AML-193 (cell line): ENCODE measurements at places on chromosomes 6 and 20.

DNA sequence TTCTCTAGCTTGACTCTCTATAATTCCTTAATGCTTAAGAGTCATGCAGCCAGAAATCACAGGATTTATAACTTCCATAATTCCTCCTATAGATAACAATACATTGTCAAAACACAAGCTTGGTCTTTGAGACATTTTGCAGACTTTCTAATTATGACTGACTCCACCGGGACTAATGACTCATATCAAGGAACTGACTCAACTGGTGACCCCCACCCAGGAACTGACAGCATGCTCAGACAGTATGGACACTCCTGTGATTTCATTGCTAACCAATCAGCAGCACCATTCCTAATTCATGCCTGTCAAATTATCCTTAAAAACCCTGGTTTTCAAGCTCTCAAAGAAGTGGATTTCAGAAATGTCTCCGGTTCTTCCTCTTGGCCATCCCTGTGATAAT lies 670.5 kb upstream of the IMPG1 start:
- no peak for DNase-seq

- no peak for DNase-seq
Observed at GRCh38 chr6:42796171-42796570, 14.3 kb downstream of the BICRAL start.

DNA sequence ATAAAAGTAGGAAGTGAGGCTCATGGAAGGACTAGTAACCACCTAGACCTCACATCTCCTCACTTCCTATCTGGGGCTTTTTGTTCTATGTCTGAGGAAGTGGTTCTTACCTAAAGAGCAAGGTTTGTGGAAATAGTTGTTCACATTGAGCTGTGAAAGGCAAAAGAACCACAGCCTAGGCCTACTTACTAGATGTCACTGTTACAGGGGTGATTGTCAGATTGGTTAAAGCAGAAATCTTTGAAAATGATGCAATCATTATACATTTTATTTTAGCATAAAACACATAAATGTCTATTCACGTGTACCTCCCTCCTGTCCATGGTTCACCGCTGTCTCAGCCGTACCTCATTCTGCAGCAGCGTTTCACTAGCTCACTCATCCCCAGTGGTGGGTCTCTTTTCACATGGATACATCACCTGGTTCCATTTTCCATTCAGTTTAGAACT lies 268.8 kb downstream of the TMEM242 start:
- DNase-seq: peak; percentile 90

GRCh38 chr6:3247255-3248146 lies 11.2 kb upstream of the PSMG4 start:
- no peak for DNase-seq

GRCh38 chr6:51105357-51105756 lies 286.7 kb downstream of the TFAP2B start:
- DNase-seq: no peak

DNA sequence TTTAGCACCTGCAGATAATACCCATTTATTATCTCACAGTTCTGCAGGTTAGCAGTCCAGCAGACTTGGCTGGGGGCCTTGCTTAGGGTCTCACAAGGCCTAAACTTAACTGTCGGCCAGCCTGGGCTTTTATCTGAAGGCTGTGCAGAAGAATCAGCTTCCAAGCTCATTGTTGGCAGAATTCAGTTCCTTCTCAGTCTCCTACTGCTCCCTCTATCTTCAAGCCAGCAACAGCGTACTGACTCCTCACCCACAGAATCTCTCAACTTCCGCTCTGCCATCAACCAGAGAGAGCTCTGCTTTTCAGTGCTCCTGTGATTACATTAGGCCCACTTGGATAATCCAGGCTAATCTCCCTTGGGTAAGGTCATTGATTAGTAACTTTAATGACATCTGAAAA lies 30.2 kb upstream of the NHSL1 start:
- DNase-seq: no peak

GRCh38 chr20:59568509-59569024 lies 35.8 kb upstream of the PHACTR3 start:
- DNase-seq: no peak

DNA sequence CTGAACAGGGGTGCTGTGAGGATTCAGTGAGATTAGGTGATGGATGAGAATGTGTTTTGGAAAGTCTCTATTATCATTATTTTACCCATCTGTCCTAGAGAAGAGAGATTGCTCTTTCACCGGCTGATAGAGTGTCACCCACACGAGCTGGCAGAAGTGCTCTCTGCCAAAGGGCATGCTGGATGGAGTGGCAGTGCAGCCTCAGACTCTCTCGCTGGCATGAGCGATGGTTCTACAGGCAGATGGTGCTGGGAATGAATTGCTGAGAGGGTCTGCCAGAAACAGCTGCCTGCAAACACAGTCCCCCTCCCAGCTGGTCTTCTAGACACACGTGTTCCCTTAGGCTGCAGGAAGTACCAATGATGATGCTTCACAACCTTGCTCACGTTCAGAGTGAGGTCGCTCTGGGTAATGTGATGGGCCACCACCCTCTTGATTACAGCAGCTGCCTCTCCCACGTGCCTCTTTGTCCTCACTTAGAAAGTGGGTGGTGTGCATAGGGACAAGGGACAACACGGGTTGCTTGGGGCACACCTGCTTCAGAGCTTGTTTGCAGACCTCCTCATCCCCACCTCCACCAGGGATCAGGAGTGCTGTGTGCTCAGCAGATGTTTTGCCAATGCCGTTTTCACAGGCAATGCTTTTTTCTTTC lies 84.7 kb downstream of the FOXA2 start:
- no peak for DNase-seq

DNA sequence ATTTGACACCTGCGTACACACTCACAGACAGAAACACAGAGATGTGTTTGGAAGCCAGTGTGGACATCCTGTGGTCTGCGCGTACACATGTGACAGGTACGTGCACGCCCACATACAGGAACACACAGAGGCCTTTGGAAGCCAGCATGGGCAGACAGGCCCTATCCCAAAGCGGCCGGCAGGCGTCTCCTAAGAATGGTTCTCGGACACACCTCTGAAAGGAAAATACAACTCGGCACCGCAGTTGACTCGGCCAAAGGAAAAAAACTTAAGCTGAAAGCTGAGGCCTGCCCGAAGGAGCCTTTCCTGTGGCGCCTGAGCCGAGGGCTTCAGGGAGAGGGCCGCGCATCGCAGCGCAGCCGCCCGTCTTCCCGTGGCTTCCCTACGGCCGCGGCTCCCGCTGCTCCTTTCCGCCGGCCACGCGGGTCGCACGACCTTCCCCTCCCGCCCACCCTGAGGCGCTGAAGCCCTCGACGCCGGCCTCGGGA lies 1.4 kb upstream of the CEP43 start:
- DNase-seq: peak; percentile 89

DNA sequence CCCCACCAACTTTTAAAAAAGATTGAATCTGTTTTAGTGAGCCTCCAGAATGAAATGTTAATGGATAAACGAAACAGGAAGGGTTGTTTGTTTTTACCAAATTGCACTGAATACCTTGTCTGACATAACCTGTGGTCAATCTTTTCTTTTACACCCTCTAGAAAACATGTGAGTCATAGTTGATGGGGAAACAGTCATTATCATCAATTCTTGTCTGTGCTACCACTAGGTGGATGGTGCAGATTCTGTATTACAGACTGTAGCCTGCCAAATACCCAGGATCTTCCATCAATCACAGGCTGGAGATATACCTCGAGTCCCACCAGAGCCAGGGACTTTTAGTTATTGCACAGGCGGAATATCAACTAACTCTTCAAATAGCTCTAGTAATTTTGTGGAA lies 29.5 kb upstream of the PKIB start:
- DNase-seq: no peak

- peak; percentile 18 for DNase-seq
Observed at GRCh38 chr6:43454290-43454695, 1.1 kb downstream of the DLK2 start.

DNA sequence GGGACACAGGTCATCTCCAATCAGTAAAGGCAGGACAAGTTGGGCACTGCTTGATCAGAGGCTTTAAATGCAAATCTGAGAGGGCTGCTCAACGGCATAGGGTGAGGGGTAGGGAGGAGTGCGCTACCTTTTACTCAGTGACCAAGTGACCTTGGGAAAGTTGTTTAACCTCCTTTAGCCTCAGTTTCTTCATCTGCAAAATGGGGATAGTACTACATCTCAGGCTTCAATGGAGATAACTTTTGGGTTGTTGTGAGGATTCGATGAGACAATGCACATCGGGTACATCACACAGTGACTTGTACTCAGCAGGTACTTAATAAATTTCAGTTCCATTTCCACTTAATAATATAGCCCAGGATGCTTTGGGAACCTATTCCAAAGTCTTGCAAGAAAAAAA lies 22.6 kb downstream of the MDGA1 start:
- no peak for DNase-seq

DNA sequence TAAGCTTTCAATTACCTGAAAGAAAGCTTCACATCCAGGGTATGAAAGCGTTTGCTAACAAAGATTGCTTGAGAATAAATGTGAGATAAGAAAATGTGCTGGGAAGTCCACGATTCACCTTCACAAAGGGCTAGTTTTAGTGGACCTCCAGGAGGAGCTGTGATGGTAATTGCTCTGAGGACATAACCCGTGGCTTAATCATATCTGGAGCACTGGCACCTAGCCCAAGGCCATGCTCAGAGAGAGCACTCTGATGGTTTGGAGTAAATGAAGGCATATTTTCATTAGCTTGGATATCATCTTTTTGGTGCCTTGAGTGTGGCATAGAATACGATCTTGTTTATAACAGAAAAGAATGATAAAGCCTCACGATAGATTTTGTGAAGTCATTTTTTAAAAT lies 46.9 kb upstream of the BACH2 start:
- DNase-seq: no peak

- DNase-seq: no peak
Observed at GRCh38 chr6:148538261-148539190, 195.9 kb downstream of the SASH1 start.

GRCh38 chr6:127456465-127456864 lies 2.7 kb downstream of the KIAA0408 start:
- no peak for DNase-seq

DNA sequence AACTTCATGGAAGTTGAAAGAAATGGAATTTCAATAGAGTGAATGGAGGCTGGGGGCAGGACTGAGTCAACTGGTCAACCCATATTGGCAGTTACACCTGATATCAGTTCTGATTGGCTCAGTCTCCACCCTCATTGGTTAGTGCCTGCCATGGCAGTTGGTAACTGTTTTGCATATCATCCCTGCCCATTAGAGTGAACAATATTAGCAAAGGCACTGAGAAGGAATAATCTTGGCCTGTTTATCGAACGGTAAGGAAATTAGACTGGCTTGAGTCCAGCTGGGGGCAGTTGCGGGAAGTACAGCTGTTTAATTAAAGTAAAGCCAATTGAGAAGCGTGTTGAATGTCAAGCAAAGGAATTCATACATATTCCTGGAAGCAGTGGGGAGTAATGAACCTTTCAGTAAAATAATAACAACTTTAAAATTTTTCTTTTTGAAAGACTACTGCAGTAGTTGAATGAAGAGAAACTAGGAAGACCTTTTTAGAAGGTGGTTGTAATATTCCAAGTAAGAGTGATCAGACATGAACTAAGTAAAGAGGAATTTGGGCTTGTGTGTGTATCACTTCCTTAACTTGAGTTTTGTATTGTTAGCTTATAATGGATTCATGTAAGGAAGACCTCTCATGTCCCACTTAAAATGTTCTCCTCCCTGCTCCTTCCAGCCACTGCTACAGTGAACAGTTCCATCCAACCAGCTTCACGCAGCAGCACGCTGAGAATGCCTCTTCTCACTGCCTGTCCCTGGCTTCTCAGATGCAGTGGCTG lies 17.2 kb upstream of the FAM50B start:
- no peak for DNase-seq

GRCh38 chr6:13096084-13096483 lies 232.3 kb downstream of the TBC1D7 start:
- DNase-seq: no peak

- DNase-seq: no peak
Observed at GRCh38 chr6:106745824-106746582, 116.6 kb downstream of the QRSL1 start.

GRCh38 chr6:126631363-126631762 lies 291.4 kb downstream of the CENPW start:
- no peak for DNase-seq

- DNase-seq: no peak
Observed at GRCh38 chr6:26525838-26526237, 12.3 kb upstream of the HMGN4 start.

- no peak for DNase-seq
Observed at GRCh38 chr6:109821428-109821827, 130.3 kb downstream of the FIG4 start.

- DNase-seq: peak; percentile 18
Observed at GRCh38 chr6:157184202-157185015, 138.9 kb downstream of the TMEM242 start.

DNA sequence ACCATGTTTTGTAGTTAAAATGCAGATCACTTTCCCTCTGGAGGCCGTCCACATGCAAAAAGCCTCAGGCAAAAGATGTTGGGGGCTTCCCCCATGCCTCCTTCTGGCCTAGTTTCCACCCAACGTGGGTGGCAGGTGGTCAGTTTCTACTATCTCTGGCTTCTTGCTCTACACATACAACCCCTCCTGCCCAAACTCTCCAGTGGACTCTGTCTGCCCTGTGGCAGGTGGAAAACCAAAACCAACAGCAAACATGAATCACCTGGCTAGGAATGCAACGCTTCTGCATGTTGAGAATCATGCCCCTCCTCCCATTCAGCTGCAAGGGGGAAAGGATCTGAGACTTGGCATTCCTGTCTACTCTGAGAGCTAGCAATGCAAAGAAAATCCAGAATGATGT lies 94.8 kb downstream of the MBOAT1 start:
- DNase-seq: no peak

DNA sequence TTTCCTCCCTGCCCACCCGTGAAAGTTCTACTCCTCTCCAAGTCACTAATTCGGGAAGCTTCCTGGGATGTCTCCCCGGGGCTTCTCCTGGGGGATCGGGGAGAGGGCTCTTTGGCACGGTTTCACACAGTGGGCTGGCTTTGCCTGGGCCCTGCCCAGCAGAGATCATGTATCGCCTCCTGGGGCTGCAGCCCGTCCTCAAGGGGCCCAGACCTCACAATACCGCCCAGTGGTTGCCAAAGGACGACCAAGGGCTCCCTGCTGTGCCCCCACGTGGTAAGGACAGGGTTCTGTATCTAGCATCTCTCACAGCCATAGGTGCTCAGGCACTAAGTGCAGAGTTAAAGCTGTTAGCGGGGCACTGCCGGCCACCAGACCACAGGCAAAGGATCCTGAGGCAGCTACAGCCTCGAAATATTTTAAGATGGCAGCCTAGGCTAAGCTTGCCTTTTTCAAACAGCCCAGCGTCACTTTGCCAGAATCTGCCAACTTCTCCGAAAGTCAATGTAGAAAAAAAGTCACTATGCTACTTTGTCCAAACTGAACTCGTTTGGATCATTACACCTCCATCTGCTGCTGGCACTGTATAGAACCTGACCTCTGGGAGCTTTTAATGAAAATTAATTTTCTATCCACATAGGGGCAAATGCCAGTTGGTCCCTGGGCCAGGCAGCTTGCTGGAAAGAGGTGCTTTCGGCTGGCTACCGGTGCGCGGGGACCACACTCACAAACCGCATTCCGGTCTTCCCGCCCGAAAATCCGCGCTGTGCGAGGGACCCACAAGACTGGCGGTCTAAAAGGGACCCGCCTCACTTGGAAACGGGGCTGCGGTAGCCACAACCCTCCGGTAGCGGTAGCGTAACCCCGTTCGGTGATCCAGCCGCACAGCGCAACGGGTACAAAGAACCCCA lies 1.3 kb upstream of the NNAT start:
- no peak for DNase-seq

- DNase-seq: no peak
Observed at GRCh38 chr6:3382326-3383279, 74.2 kb downstream of the SLC22A23 start.

- DNase-seq: no peak
Observed at GRCh38 chr6:148447521-148448230, 105.0 kb downstream of the SASH1 start.

GRCh38 chr6:3410385-3411360 lies 46.2 kb downstream of the SLC22A23 start:
- peak; percentile 34 for DNase-seq
